Esophagus squamous epithelium (tissue), 5 donors: ENCODE measurements at places on chromosomes 12 and 14.

GRCh38 chr14:78970677-78971076 lies 800.5 kb downstream of the NRXN3 start:
- DNase-seq, result no peak

- no peak for DNase-seq
Observed at GRCh38 chr12:15701631-15702156, 87.5 kb downstream of the EPS8 start.

DNA sequence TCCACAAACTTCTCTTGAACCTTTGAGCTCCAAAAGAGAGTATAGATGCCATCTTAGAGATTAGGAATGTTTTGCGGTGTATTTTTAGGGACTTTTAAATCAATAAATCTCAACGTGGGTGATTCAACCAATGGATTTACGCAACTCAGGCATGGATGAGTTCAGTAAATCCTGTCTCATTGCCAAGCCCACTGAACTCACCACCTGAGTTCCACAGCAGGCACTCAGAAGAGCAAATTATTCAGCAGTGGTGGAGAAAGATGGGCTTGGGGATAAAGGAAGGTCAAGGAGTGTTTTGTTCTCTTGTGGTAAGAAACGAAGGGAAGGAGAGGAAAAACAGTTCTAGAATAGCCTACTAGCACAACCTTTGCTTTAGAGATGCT lies 68.7 kb upstream of the HMGA2 start:
- no peak for DNase-seq

DNA sequence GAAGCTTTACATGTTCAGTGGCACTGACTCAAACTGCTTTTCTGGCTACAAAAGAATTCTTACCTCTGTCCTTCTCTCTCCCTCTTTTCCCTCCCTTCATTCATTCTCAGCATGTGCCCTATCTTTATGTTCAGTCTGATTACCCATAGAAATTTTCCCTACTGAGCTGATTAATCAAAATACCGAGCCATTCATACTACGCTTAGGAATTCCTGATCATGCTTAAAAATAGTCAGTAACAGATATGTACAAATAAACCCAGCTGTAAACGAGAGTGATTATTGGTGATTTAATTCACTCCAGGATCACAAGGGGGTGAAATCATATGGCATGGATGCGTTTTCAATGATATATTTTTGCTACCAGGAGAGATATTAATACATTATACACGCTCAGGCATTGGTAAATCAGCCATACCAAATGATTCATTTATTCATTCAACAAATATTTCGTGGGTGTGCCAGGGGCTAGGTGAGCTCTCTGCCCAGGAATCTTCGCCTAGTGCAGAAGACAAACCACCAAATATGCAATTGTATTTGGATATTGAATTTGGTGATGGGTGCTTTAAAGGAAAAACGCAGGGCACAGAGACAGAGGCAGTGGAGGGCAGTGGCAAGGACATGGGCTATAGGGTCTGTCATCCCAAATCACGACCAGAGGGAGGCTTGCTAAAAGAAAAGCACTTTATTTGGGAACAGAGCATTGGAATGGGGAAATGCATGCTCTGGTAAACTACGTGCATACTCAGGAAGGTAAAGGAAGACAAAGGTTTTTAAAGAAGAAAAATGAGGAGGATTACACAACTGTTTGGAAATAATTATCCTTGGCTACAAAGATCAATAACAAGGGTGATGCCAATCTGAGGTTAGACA lies 13.9 kb upstream of the VRK1 start:
- DNase-seq, result no peak

GRCh38 chr14:93011141-93011529 lies 88.2 kb downstream of the CHGA start:
- DNase-seq, result no peak

DNA sequence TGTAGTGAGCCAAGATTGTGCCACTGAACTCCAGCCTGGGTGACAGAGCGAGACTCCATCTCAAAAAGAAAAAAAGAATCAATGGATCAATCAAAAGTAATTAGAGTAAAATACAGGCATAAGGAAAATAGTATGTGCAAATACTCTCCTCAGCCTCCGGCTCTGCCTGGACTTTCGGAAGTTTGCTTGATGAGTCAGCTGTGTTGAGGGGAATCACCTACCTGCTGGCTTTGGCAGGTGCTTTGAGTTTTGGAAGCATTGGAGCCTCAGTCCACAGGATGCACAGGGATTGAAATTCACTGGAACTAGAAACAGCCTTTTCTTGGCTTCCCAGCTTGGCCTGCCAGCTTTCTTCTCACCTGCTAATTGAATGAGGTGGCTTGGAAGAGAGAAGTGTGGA lies 268.2 kb downstream of the PCNX1 start:
- no peak for DNase-seq

- DNase-seq, result no peak
Observed at GRCh38 chr12:50016501-50017475, 8.5 kb downstream of the RACGAP1 start.

- no peak for DNase-seq
Observed at GRCh38 chr14:97442363-97442762, 645.2 kb downstream of the VRK1 start.

DNA sequence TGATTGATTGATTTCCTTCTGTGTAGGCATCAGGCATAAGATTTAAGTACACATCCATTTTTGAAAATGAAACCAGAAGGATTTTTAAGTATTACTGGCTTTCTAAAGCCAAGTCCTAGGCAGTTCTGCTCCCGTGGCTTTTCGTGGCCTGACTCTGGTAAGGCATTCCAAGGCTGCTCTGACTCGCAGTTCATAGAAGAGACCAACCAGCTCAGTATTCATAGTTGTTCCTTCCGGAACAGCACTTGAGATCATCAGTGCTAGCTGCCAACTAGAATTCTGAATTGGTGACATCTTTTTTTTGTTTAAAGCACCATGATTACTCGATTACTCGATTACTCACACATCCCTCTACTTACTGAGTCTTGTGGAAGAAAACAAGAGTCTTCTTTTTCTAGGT lies 25.9 kb downstream of the SUDS3 start:
- DNase-seq, result no peak

GRCh38 chr12:51954561-51955361 lies 3.3 kb downstream of the ACVR1B start:
- DNase-seq, result no peak

- DNase-seq, result no peak
Observed at GRCh38 chr12:7403466-7403865, 40.5 kb downstream of the CD163L1 start.

- DNase-seq, result no peak
Observed at GRCh38 chr12:112777387-112778310, 13.9 kb upstream of the RPH3A start.

DNA sequence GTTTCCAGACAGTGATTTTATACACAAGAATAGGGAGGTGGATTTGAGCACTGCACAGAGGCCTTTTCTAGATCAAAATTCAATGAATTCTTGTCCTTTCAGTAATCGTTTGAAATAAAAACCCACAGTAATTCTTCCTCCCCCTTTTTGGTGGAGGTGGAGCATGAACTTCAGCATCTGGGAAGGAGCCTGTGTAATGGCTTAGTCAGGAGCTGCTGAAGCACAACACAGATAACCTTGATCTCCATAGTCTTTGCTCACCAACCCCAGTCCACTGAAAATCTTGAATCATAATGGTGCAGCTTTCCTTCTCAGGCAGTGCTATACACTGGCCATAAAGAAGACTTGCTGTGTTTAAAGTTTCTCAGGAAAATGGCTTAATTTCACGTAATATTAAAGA lies 6.4 kb upstream of the TBPL2 start:
- no peak for DNase-seq

GRCh38 chr12:108642269-108642870 lies 8.7 kb upstream of the SELPLG start:
- DNase-seq, result no peak

- no peak for DNase-seq
Observed at GRCh38 chr12:76554405-76555230, 5.0 kb downstream of the OSBPL8 start.

GRCh38 chr12:92197815-92198214 lies 52.2 kb upstream of the BTG1 start:
- DNase-seq, result no peak

GRCh38 chr12:117686911-117687377 lies 281.8 kb downstream of the KSR2 start:
- DNase-seq, result no peak

- no peak for DNase-seq
Observed at GRCh38 chr12:109126784-109127183, 10.4 kb downstream of the ACACB start.

- no peak for DNase-seq
Observed at GRCh38 chr12:91104812-91105466, 6.4 kb downstream of the LUM start.

DNA sequence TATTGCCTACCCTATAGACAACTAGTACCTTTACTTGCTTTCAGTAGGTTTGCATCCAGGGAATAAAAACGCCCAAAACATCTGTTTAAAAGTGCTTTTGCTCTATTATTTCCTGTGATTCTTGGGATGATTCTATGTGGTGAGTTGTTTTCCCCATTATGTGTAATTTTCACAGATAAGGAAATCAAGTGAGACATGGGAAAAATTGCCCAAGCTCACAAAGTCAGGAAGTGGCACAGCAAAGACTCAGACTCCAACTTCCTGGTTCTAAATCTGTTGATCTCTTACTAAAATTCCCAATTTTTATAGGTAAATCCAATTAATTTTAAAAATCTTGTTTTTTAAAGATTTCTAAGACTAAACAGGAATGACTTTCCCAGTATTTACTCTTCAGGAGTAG lies 39.0 kb downstream of the NID2 start:
- no peak for DNase-seq

- no peak for DNase-seq
Observed at GRCh38 chr12:108751821-108752220, 20.5 kb upstream of the CORO1C start.

- no peak for DNase-seq
Observed at GRCh38 chr14:67186789-67187584, 2.3 kb upstream of the GARIN2 start.

DNA sequence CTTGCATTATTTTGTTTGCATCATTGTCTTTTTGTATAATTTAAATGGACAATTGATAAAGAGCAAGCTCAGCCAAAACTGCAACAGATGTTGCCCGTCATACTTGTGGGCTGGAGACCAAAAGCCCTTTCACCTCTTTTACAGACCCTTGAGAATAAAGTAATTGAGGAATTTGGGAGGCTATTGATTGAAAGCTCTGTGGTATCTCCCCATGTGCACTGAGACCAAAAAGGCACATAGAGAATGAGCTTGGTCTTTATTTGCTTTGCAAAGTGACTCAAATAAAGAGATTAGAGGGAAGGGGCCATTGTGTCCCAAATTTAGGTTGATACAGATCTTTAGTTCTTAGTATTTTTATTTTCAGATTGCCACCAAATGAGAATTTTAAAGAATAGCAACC lies 617.6 kb downstream of the TRHDE start:
- no peak for DNase-seq

DNA sequence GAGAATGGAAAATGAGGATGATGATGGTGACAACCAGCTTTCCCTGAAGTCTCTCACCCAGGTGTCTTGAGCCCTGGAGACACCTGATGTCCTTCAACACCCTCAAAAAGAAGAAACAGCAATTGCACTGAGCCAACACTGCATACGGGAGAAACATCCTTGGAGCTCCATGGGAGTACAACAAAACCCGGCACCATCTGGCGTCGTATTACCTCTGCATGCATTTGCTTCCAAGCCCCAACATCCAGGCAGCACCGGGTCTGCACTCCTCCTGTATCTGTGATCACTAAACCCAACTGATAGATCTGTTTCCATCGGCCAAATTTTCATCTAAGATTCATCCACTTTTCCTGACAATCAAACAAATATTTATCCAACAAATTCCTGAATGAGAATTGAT lies 249.9 kb downstream of the DPF3 start:
- DNase-seq, result no peak

DNA sequence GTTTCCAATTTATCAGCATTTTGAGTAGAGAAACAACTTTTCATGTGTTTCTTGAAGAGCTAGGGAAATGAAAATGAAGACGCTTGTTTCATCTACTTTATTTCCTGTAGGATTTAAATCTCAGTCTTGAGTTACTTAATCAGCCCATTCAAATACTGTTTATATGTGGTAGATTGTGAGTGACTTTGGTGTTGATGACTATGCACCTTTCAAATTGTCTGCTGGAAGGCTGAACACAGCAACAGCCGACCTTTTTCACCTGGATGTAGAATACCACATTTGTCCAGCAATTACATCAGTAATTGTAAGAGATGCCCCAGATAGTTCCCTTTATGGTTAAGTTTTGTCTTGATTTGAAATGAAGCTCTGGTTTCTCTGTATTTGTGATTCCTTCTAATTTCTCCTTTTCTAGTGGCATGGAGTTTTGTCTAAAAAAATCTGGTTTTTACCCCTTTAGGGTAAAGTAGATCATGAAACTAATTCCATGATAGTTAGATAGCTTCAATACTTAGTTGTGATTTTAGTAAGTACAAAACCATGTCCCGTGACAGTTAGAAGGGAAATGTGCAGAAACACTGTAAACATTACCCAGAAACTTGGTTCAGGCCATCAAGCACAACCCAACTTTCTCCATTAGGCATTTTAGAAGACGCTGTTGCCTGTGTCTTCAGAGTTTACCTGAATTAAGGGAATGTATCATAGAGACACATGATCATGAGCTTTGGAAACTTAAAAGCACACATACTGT lies 165.0 kb downstream of the SRGAP1 start:
- DNase-seq, result no peak

- DNase-seq, result no peak
Observed at GRCh38 chr14:43085819-43086218, 1421.3 kb downstream of the FSCB start.

GRCh38 chr14:59570122-59570521 lies 6.5 kb downstream of the CCDC175 start:
- no peak for DNase-seq

DNA sequence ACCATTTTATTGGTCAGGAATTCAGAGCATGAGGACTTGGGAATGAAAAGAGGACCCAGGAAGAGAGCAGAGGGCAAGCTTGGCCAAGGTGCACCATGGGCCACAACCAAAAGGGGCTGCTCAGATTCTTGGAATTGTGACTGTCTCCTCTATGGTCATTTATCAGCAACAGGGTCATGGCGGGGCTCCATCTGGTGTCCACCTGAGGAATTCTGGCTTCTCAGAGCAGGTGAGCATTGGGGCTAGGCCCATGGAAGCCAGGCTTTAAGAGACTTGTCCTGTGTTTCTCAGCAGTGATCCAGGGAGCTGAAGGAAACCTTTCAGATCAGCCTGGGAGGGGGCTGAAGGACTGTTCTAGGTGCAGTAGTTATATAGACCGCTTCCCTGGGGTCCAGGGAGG lies 2.6 kb upstream of the RIN3 start:
- no peak for DNase-seq
